ENCODE measurements at places on chromosomes 5 and 9. TPM values are rescaled to one million over a fixed set of nuclear protein-coding genes. Genes with fewer than 3 reads are reported as not detected.

Gene PHF24
- 0.19 TPM for total RNA-seq

Gene DBN1
- total RNA-seq: 24.2 TPM

Gene IL13
- total RNA-seq: not detected

Gene MED27
- total RNA-seq: 13.7 TPM

Gene LCN9
- not detected for total RNA-seq

Gene PLCXD3
- total RNA-seq: 79.3 TPM

Gene DAB2
- total RNA-seq: 29.9 TPM

Gene FGF1
- 42.7 TPM for total RNA-seq

Gene C1QTNF2
- 1.6 TPM for total RNA-seq

Gene FOXD4L3
- not detected for total RNA-seq

Gene TUSC1
- 12.0 TPM for total RNA-seq

Gene NUTM2F
- total RNA-seq: not detected

Gene PCDHGB1
- 7.8 TPM for total RNA-seq

Gene FBXL7
- 16.2 TPM for total RNA-seq

Gene PCDHA11
- not detected for total RNA-seq

Gene MARCHF3
- total RNA-seq: 26.6 TPM

Gene GARNL3
- 12.6 TPM for total RNA-seq

Gene TMEM171
- not detected for total RNA-seq

Gene HSD17B3
- total RNA-seq: 1.3 TPM

Gene RNF183
- not detected for total RNA-seq

Gene BASP1
- 3.4 TPM for total RNA-seq

Gene SEMA4D
- 18.7 TPM for total RNA-seq

Gene CTXN3
- total RNA-seq: not detected

Gene FAM221B
- not detected for total RNA-seq

Gene SAXO1
- total RNA-seq: not detected

Gene IFNA21
- total RNA-seq: not detected

Gene CDC42SE2
- 9.3 TPM for total RNA-seq

Gene TMEM252
- not detected for total RNA-seq

Gene CDC20B
- not detected for total RNA-seq

Gene SLC6A7
- not detected for total RNA-seq

Gene CD72
- total RNA-seq: 0.59 TPM

Gene PFN3
- not detected for total RNA-seq
